ENCODE measurements at places on chromosomes 1 and 21.
A peak's percentile ranks its signal among the peaks of the same experiment; 100 is the strongest.

DNA sequence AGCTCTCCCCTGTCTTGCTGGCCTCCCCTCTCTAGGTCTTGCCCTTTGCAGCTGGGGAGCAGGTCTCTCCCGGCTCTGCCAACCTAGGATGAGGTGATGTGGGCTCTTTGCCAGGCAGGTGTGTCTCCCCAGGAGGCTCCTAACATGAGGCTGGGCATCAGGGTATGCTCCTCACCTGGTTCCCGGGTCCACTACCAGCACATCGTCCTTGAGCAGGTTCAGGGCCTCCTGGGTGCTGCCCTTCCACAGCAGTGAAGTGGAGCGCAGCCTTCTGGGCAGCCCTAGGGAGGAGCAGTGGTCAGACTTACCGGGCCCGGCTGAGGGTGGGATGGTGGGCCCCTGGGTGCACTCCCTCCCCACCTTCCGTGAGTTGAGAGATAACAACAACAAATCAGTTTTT, 17.5 kb downstream of the LACTBL1 start:
- no peak for DNase-seq

DNA sequence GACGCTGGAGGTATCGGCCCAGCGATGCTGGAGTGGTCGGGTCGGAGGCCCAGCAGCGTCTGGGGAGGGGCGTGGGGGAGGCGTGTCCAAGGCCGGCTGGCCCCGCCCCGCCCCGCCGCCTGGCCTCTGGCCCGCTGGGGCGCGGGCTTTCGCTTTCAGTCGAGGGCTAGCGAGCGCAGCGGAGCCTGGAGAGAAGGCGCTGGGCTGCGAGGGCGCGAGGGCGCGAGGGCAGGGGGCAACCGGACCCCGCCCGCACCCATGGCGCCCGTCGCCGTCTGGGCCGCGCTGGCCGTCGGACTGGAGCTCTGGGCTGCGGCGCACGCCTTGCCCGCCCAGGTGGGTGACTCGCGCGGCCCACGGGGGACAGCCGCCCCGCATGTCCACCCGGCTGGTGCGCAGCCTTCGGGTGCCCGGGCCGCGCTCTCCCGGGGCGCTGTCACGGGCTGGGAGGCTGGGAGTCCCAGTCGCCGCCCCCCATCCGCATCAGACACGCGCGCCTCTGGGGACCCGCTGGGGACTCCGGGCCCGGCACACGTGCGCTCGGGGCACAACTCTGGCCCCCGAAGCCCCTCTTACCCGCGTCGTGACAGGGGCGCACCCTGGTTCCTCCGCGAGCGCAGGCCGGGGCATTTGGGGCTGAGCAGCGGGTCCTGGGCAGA, at the start of gene TNFRSF1B:
TNFRSF1B (plus strand) TSS at position 158 of the 659 bp plus-strand sequence; CDS start at position 259, 101 bp downstream.
- no peak for DNase-seq

- no peak for DNase-seq
These were observed 16.7 kb downstream of the FMO3 start for GRCh38 chr1:171107262-171107940.

DNA sequence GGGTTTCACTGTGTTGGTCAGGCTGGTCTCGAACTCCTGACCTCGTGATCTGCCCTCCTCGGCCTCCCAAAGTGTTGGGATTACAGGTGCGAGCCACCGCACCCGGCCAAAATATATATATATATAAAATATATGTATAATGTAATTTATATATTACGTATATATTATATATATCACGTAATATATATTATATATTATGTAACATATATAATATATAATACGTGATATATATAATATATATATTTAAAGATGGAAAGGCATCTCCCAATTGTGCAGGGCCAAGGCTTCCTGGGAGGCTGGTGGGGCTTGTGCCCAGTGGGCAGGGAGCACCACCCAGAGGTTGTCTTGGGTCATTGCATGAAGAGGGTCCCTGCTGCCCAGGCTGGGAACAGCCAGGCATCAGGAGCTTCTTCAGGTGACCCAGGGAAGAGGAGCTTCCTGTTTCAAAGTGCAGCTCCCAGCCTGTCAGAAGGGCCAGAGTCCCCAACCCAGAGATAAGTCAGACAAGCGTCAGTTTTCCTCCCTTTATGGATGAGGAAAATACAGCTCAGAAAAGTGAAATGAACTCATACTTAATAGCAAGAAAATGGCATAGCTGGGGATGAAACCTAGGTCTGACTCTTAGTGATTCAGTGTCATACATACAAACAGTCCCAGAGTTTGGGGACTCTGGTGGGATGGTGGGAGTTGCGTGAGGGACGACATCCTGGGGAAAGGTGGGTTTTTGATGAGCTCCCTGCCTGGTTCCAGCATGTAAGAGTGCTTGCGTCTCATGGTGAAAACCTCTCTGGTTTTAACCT, 12.0 kb downstream of the UBE2Q1 start:
- DNase-seq: peak; percentile 35

- no peak for DNase-seq
These were observed 43.7 kb upstream of the PSEN2 start for GRCh38 chr1:226826479-226827261.

All from stimulated activated CD8-positive, alpha-beta memory T cell treated with anti-CD3 and anti-CD28 coated beads, Interleukin-7, amount 100 ng/mL, for 48 hours (primary cell).